Activated T-cell treated with anti-CD3 and anti-CD28 coated beads, Interleukin-2, amount 50 U/mL, for 4 hours (primary cell): ENCODE measurements at places on chromosomes 13 and 19. TPM values are rescaled to one million over a fixed set of nuclear protein-coding genes. Genes with fewer than 3 reads are reported as not detected.

The PSG1 gene
- not detected for total RNA-seq

The INSR gene
- total RNA-seq, result 1.6 TPM

DNA sequence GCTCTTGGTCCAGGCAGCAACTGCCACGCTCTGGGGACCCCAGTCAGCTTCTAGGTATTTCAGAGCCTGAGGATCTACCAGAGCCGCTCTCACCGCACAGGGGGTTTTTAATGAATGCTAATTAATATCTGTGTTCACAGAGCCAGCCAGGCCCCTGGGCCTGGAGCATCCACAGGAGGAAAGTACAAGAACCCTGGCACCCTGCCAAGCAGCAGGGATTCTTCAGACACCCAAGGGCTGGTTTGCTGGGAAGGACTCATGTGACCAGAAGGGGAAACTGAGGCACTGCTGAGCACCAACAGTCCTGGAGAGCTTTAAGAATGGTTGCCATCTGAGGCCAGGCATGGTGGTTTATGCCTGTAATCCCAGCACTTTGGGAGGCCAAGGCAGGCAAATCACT, 38.0 kb upstream of the ADGRE5 start:
- DNase-seq, result no peak

DNA sequence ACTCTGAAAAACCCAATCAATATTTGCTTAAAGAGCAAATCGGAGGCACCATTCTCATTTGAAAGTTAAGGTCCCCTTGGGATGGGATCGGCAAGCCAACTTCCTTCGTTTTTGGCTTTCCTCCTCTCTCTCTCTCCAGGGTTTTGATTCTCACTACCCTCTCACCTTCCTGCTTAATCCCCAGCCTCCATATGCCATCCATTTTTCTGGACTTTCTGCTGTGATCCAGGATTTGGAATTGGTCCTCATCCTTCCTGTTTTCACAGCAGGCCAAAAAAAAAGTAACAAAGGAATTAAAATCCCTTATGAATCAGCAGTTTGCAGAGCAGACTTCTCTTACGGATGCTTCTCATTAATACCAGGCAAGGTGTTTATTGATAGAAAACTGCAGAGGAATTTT, 283.1 kb upstream of the TMTC4 start:
- no peak for DNase-seq

- no peak for DNase-seq
These were observed 91.6 kb upstream of the SIAH3 start for GRCh38 chr13:45943120-45943519.

GRCh38 chr19:1251330-1252220, 3.2 kb downstream of the MIDN start:
- peak; percentile 58 for DNase-seq

- DNase-seq, result no peak
These were observed 114.9 kb downstream of the PTPRS start for GRCh38 chr19:5225486-5226345.
